ENCODE measurements at places on chromosomes 11 and 22. TPM values are rescaled to one million over a fixed set of nuclear protein-coding genes. Genes with fewer than 3 reads are reported as not detected.

DNA sequence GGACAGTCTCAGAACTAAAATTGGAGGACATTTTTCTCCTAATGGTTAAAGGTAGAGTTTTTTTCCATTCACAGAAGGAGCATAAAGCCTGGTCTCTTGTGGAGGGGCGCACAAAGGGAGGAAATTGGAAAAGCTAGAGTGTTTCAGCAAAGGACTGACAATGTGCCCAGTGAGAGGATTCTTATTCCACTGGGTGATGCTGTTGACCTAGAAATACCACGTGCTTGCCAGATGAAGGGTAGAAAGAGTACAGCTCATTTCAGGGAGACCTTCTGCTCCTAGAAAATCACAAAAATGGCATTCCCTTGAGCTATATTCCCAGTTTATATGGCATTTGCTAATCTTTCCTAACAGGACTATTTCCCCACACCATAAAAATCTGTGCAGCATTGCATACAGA is 21.1 kb downstream of the MS4A6E start:
- DNase-seq = no peak

DNA sequence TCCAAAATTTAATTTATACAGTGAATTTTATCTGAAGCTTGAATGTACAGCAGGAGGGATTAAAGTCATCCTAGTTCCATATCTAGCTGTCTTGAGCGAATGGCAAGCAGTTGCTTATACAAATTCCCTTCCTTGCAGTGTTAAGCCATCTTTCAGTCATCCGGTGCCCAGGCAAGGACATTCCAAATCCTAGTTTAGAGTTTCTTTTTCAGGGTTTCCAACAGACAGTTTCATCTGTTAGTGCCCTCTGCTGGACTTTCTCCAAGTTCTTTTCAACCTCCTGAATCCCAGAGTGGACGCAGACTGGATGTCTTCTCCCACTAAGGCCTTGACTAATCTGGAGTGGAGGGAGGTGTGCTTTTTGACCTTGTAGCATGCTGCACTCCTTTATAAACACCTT is 45.4 kb downstream of the GRAMD1B start:
- DNase-seq = no peak

The OR56A1 gene
- under 0.01 TPM for total RNA-seq

DNA sequence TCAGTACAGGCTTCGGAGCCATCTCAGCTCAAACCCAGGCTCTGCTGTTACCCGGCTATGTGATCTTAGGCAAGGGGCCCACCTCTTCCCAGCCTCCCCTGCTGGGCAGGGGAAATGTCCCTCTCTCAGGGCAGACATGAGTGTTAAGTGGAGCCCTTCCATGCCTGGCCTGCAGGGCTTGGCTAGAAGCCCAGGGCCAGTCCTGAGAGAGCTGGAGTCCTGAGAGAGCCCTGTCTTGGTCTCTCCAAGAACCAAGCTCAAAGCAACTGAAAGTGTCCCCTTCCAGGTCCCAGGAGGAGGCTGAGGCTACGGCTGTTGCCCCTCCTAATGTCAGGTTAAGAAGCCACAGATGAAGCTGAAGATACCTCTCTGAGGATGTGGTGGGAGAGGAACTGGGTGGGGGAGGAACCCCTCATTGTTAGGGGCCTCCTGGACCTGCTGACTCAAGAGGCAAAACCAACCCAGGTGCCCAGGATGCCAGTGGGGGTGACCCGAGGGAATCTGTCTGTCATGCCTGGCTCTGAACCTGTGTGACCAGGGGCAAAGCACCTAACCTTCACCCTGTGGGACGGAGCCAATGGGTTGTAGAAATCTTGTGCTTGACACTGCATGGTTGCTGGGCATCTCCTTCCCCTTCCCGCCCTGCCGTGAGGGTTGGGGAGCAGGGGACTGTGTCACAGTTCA is 4.2 kb downstream of the ZP1 start:
- no peak for DNase-seq

GRCh38 chr11:34145847-34146381 is 40.5 kb downstream of the NAT10 start:
- DNase-seq = no peak

- no peak for DNase-seq
These were observed 5.8 kb downstream of the IGF2 start for GRCh38 chr11:2133241-2134021.

GRCh38 chr11:102843489-102843888 is at the start of gene MMP3:
Gene MMP3, minus strand, starts transcription at chr11:102843609. Its CDS starts 63 bp downstream, at chr11:102843546.
- no peak for DNase-seq
